Fibroblast of the aortic adventitia (primary cell): ENCODE measurements at places on chromosomes 7 and 10. TPM values are rescaled to one million over a fixed set of nuclear protein-coding genes. Genes with fewer than 3 reads are reported as not detected.
A peak's percentile ranks its signal among the peaks of the same experiment; 100 is the strongest.

GRCh38 chr10:44902941-44903545, 8.1 kb upstream of the TMEM72 start:
- DNase-seq = no peak

DNA sequence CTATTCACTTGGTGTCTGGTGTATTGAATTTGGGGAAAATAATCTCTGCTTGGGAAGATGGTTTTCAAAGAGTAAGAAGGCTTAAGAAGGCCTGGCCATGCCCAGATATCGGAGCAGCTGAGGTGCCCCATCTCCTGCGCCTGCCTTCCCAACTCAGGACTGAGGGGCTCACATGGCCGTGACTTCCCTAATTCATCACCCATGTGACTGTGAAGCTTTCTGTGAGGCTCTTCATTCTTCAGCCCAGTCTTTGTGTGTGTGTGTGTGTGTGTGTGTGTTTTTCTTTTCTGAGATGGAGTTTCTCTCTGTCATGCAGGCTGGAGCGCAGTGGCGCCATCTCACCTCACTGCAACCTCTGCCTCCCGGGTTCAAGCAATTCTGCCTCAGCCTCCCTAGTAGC, 53.2 kb downstream of the PROSER2 start:
- DNase-seq = peak; percentile 10

- DNase-seq = no peak
Measured at GRCh38 chr7:155867734-155868400, 55.6 kb upstream of the SHH start.

GRCh38 chr7:105773030-105773460, 103.4 kb downstream of the ATXN7L1 start:
- DNase-seq = no peak

DNA sequence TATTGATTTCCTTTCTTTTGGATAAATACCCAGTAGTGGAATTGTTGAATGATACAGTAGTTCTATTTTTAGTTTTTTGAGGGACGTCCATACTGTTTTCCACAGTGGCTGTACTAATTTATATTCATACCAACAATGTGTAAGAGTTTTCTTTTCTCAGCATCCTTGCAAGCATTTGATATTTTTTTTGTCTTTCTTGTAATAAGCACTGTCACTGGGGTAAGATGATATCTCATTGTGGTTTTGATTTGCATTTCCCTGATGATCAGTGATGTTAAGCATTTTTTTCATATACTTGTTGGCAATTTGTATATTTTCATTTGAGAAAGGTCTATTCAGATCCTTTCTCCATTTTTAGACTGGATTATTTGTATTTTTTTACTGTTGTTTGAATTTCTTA, 308.7 kb downstream of the PTEN start:
- DNase-seq = no peak

DNA sequence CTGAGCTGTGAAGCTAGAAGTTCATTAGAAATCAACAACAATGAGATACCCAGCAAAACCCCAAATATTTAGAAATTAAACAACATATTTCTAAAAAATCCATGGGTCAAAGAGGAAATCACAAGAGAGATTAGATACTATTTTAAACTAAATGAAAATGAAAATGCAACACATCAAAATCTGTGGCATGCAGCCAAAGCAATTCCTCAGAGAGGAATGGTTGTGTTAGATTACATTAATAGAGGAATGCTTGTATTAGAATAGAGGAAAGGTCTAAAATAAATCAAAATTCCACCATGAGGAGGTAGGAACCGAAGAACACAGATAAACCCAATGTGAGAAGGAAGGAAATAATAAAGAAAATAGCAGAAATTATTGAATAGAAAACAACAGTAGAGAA, 642.1 kb upstream of the GALNT17 start:
- peak; percentile 61 for DNase-seq

DNA sequence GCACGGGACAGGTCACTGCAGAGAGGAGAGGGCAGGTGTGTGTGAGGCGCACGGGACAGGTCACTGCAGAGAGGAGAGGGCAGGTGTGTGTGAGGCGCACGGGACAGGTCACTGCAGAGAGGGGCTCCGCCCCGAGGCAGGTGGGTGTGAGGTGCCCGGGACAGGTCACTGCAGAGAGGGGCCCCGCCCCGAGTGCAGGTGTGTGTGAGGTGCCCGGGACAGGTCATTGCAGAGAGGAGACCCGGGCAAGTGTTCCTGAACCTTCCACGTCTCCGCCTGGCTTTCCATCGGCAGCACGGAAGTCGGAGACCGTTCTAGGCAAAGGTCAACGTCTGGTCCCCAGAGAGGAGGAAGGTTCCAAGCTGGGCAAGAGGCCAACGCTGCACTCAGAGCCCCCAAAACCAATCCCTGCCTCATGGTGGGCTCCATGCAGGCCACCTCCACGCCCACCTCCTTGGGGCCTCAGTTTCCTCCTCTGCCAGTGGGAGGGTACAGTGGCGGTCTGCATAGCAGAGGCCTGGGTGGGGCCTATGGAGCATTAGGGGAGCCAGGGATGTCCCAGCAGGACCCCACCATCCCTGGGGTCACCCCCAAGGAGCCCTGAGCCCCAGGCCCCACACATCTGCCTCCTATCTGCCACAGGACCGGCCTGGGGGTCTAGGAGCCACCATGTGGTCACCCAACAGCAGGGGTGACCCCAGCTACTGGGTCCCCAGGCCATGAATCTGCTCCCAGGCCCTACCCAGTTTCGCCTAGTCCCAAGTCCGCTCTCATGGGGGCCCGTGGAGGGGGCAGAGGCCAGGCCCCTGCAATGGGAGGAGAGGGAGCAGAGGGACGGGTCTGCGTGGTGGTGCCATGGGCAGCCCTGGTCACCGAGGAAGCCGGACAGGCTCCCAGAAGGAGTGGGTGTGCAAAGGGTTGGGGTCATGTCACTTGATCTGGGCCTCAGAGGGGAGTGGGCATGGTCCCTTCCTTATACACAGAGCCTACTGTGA, 57.0 kb downstream of the STK32C start:
- no peak for DNase-seq

- no peak for DNase-seq
Measured at GRCh38 chr7:96778263-96778662, 68.6 kb upstream of the SEM1 start.

DNA sequence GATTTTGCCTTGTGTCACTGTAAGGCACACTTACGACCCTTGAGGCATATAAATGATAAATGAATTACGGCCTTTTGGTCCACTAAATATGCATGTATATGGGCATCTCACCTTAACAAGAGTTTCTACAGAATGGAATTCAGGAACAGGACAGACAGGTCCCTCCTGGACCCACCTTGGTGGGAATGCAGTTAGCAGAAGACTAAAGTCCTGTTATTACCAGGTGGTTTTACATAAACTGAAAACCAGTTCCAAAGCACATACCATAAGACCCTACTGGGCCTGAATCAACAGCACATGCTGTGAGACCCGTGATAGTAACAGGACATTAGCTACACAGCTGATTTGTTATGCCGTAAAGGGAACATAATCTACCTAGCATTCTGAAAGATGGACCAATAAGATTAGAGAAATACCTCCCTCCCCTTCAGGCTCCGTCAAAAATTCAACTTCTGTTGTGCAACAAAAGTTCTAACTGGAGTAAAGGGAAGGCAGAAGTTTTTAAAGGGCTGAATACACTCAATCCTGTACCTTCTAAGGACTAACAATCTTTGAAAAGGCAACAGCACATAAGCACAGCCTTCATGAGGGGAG, 24.0 kb downstream of the LAMB1 start:
- DNase-seq = no peak

DNA sequence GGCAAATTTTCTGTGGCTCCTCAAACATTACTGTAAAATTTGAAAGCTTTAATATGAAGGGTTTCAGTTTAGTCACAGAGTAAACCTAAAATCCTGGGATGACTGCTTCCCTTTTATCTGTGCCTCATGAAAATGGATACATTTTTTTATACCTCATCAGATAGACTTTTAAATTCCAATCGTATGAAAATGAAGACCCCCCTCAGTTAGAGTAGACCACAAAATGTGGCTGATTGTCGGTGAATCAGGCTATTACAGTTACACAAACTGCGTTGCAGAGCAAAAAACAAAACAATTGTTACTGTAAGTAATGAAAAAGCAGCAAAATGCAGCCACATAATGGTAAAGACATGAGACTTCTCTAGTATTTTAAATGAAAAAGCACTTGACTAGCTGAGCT, 296.2 kb downstream of the CNTNAP2 start:
- no peak for DNase-seq

GRCh38 chr10:101151395-101151794, 20.3 kb downstream of the TLX1 start:
- no peak for DNase-seq

DNA sequence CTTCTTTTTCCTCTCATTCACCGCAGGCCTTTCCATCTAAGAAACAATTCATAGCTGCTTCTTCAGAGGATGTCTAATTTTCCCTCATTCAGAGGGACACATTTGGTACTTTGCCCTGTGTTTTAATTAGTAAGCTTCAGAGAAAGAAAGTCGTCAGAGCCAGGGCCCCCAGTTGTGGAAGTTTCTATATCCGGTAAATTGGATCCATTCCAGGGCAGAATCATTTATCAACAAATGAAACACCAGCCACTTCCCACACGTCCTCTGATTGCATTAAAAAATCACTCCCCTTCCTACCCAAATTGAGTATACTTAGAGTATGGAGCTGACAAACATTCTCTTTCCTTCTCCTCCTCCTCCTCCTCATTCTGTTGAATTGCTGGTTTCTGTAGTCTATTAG, 205.8 kb upstream of the HDAC9 start:
- DNase-seq = no peak

- peak; percentile 86 for DNase-seq
Measured at GRCh38 chr10:87842776-87843497, 20.4 kb downstream of the KLLN start.

DNA sequence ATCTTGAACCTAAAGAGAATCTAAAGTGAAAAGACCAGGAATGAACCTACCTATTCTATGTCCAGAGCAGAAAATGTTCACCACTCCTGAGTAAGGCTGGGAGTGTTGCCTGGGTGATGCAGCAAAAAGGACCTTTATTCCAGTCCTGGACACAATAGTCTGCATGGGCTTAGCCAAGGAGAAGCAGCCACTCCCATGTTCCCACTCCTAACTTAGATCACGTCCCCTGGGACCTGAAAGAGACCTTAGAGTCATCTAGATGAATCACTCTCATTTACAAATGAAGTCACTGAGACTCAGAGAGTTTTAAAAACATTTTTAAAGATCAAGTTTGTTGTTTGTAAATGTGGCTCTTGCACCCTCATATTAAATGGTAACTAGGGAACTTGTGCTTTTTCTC, 763.4 kb downstream of the KCNMA1 start:
- peak; percentile 79 for DNase-seq

DNA sequence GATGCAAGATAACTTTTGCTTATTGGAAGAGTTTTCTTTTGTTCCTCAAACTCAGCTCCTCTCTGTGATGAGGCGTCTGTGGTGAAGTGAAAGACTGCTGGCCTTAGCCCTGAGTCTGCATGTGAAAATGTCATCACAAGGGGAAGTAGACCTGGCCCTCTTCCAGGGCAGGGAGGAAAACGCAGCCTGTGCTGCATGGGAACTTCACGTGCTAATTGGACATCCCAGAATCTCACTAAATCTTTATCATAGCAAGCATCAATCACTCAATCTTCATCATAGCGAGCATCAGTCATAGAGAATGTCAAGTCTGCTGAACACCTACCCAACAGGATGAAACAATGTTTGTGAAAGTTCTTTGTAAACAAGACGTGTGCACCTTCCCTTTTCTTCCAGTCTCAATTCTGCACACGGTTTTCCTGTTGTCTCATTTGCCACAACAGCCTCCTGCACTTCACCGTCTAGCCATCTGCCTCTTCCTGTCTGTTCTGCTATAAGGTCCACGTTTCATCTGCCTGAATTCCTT, 314.6 kb downstream of the FRMD4A start:
- peak; percentile 31 for DNase-seq

DNA sequence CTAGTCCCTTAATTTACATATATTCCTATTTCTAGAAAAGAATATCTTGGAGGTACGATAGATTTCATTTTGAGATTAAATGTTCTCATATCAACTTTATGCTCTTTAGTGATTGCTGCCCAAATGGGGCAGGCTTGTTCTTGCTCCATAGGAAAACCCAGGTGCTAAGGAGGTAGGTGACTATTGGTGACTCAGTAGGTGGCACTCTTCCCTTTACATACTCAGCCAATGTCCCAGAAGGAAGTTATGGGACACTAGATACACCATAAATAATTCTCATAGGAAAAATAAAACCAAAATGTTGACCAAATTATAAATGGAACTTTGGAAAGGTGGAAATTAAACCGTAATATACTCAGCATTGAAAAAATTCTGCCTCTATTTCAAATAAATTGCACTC, 4.0 kb downstream of the SKAP2 start:
- no peak for DNase-seq

The MSANTD7 gene
- total RNA-seq = 7.7 and 18.5 TPM in 2 replicates

The DNAH11 gene
- 2.7 TPM in 1 of 2 replicates, not detected in the other for total RNA-seq

The GBX1 gene
- not detected in 2 replicates for total RNA-seq

The INHBA gene
- total RNA-seq = 14.7 and 20.0 TPM in 2 replicates

The FBXO24 gene
- total RNA-seq = 0.54 TPM in 1 of 2 replicates, not detected in the other

The SLC26A5 gene
- total RNA-seq = not detected in 2 replicates

The VAX1 gene
- total RNA-seq = not detected in 2 replicates

The SLIT1 gene
- 0.09 TPM in 1 of 2 replicates, not detected in the other for total RNA-seq

The UCMA gene
- total RNA-seq = not detected in 2 replicates

The SUFU gene
- total RNA-seq = 3.3 and 4.8 TPM in 2 replicates

The HOXA4 gene
- total RNA-seq = 0.57 and 0.99 TPM in 2 replicates

The NPFFR1 gene
- total RNA-seq = not detected in 2 replicates
